ENCODE measurements at places on chromosomes 12 and 14.
A peak's percentile ranks its signal among the peaks of the same experiment; 100 is the strongest.

DNA sequence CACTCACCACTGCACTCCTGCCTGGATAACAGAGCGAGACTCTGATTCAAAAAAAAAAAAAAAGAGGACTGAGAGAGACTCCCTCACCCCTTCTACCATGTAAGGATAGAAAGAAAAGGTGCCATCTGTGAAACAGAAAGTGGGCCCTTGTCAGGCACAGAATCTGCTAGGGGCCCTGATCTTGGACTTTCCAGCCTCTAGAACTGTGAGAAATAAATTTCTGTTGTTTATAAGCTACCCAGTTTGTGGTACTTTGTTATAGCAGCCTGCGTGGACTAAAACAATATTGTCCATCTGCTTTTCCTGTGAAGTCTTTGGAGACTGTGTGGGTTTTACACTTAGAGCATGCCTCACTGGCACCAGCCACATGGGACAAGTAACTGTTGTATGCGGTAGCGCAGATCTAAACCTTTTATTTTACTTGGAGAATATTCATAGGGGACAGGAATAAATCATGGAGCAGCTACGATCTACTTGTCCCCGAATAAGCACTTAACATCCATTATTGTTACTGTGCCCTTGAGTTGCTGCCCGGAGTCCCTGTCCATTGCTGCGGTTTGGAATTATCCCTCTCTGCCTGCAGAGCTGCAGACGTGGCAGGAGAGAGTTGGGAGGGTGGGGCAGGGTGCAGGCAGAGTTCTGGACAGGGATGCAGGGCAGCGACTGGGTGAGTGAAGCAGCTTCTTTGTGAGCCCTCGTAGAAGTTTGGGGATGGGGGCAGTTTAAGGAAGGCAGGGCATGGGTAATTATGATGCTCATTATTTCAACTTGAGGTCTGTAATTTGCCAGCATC lies 52.4 kb upstream of the STON2 start:
- no peak for DNase-seq

GRCh38 chr12:70260646-70261045 lies 17.4 kb downstream of the CNOT2 start:
- no peak for DNase-seq

GRCh38 chr12:105748806-105749600 lies 389.8 kb downstream of the NUAK1 start:
- no peak for DNase-seq

DNA sequence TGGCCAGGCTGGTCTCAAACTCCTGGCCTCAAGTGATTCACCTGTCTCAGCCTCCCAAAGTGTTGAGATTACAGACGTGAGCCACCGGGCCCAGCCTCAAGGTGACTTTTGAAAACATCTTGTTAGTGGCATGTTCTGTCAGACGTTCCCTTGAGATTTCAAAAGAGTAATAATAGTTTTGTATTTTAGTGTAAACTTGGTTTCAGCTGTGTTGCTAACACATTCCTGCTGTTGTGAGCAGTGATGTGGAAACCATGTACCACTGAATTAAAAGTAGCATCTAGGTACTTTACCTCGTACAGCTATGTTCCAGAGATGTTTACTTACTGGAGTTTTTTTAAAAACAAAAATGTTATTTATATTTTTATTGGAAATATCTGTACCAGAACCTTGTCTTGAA lies 111.3 kb downstream of the AEBP2 start:
- no peak for DNase-seq

DNA sequence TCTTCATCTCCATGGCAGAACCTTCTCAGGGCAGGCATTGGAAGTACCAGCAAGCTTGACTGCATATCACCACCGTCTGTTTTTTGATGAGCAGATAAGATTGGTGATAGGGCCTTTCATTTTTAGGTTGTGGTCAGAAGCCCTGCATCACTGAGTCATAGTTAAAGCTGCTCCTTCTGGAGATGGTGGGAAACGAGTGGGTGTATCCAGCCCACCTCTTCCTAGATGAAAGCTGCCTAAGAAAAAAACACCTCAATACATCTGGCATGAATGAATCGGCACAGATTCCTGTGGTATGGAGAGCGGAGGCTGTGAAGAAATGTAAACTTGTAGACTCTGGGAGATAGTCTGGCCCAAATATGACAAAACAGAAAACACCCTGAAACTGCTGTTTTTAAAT lies 248.7 kb upstream of the EGLN3 start:
- DNase-seq, result no peak

DNA sequence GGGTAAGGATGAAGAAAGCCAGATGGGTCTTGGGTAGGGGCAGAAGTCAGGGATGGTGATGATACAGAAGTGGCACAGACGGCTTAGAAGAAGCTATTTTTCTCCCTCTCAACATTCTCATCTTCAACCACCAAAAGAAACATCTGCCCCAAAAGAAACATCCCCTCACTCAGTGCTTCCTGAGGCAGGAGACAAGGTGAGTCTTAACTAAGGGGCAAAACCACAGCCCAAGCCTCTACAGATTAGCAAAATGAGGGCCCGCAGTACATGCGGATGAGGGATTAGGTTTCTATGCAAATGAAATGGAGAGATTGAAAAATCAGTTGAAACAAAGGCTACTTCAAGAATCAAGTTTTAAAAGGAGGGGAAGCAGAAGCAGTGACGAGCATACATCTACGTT lies 241.3 kb upstream of the CCDC196 start:
- no peak for DNase-seq

DNA sequence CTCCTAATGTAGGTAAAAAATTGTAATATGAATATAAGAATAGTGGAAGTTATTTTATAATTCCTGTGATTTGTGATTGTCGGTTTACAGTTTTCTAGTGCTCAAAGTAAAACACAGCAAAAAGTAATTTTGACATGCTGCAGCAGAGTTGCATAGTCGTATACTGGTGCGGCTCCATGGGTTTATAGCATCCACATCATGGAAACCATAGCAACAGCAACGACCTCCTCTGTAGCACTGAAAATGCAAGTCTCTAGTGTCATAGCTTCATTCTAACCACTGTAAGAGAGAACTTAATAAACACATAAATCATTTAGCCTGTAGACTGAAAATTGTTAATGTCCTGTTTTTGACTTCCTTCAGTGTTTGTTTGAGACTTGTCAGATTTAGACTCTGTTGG lies 574.3 kb downstream of the KCNH5 start:
- DNase-seq, result no peak

GRCh38 chr14:100629098-100629497 lies 41.9 kb upstream of the BEGAIN start:
- no peak for DNase-seq

DNA sequence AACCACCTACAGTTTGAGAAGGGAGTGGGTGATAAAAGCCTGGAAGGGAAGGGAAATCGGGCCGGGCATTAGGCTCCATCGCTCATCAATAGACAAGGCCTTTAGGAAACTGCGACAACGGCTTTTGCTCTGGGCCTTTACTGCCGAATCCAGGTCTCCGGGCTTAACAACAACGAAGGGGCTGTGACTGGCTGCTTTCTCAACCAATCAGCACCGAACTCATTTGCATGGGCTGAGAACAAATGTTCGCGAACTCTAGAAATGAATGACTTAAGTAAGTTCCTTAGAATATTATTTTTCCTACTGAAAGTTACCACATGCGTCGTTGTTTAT lies 261 bp upstream of the RNU7-1 start:
- DNase-seq, result peak; percentile 45

GRCh38 chr14:32073537-32074189 lies 3.4 kb upstream of the ARHGAP5 start:
- no peak for DNase-seq

DNA sequence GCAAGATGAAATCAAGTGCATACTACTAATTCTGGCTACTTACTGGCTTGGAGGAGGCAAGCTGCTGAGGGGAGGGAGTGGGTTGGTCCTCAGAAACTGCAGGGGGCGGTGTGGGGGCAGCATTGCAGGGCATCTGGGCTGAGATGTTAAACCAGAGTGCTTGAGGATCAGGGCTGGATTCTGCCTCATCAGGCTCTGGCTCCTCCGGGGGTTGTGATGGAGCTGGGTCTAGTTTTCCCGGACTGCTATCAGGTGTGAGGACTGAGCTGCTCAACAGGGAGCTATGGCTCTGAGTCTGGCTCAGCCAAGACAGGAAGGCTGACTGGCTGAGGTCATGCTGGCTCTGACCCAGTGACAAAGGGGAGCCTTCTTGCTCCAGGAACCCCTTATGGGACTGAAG lies 28.6 kb downstream of the BAZ2A start:
- DNase-seq, result no peak

GRCh38 chr12:110123919-110124268 lies 263 bp upstream of the IFT81 start:
- no peak for DNase-seq

DNA sequence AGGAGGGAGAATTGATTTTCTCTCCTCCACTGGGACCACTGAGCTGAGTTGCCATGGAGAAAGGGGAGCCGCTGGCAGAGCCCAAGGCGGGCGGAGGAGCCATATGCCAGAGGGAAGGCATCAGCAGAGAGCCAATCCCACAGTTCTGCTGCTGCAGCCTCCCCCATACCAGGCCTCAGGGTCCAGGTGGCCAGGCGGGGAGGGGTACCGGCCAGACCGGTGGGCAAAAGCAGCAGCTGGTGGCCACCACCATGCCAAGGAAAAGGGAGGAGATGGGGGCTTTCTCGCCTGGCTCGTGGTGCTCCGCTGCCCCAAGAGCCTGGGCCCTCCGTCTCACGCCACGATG lies 72.8 kb downstream of the PITPNM2 start:
- DNase-seq, result peak; percentile 21

DNA sequence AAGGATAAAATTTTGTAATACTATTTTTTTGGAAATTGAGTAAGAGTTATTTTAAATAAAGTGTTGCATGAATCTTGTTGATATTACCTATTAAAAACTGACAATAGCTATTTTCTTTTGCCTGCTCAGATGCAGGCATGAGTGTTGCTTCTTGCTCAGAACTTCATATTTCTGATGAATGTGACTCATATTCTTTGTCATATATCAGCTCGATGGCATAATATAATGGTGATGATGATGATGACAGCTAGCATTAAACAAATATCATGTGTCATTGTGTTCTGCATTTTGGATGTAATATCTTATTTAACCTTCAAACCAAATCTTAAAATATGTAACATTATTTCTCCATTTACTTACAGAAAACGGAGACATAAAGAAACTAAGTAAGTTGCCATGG lies 605.5 kb upstream of the FOXG1 start:
- no peak for DNase-seq

- no peak for DNase-seq
These were observed 36.5 kb downstream of the WBP11 start for GRCh38 chr12:14766649-14767215.

DNA sequence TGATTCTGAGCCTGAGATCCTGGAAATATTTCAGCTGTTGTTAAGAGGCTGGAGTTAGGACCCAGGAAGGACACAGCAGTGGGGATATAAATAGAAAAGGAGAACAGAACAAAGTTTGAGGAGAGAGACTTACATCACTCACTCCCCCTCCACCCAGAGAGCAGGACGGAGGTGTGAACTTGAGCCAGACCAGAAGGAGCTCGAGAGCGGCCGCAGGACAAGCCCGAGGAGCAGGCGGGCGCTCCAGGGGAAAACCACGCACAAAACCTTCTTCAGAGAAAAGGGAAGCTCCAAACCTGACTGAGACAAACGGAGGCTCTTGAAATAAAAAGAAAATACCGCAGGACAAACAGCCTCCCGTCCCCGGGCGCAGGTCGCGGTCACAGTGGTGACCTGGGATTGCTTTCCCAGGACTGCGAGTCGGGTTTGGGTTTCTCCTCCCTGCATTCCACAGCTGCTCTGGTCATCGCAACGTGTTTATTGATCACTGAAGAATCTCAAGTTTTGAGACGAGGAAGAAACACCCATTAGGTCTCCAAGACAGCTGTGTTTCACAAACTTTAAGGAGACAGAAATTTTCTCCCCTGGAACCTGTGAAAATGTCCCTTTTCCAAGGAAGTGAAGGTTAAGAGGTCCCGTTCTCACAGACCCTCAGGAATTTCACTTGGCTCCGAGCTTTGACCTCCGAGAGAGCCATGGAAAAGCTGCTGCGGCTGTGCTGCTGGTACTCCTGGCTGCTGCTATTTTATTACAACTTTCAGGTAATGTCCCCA lies at the start of gene ADGRD1:
ADGRD1 (plus strand) TSS at position 137 of the 773 bp plus-strand sequence; CDS start at position 696, 559 bp downstream.
- no peak for DNase-seq

DNA sequence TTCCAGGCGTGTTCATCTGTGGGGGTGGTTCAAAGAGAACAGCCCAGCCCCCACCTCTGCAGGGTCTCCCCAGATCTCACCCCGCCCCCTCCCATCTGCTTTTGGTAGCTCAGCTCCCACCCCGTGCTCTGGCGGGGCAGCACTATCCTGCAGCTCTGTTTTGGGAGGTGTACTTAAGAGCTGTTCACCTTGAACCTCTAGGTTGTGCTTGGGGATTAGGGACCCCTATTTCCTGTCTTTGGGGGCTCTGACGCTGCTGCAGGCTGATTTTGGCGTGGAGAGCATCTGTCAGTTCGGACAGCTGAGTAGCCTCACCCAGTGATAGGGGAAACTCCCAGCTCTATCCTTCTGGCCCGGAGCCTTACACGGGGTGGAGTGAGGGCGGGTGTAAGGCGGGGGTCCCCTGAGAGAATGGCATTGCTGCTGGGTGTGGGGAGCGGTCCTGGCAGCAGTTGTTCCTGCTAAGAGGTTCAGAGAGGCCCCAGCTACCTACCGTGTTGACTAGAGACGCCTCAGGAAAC lies 765 bp downstream of the TMEM120B start:
- DNase-seq, result no peak

DNA sequence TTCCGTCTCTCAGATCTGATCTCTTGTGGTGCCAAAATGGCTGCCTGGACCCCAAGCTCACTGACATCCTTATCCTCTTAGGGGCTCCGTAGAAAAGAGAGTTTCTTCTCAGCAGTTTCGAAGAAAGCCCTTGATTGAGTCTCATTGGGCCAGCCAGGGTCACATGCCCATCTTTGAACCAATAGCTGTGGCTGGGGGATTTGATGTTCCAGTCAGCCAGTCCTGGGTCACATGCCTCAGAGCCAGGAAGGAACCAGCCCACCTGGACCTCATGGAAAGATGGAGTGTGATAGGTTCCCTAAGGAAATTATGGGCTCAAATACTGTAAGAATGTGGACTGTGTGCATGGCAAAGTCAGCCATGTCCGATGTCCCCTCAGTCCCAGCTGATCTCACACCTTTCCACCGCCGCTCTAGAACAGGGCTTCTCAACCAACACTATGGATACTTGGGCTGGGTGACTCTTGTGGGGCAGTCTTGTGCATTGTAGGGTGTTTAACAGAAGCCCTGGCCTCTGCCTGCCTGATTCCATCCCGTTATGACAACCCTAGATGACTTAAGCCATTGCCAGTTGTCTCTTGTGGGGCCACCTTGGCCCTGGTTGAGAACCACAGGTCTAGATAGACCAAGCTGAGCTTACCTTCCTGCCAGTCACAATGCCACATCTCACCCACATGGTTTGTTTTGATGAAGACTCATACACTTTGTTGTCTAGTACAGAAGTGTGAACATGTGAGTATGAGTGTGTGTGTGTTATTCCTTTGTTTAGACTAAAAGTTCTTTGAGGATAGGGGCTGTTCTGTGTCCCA lies 163.9 kb downstream of the ADGRD1 start:
- DNase-seq, result no peak

GRCh38 chr12:18706798-18707197 lies 31.0 kb downstream of the PLCZ1 start:
- DNase-seq, result no peak
